ENCODE measurements at places on chromosomes 7 and 10. TPM values are rescaled to one million over a fixed set of nuclear protein-coding genes. Genes with fewer than 3 reads are reported as not detected.
A peak's percentile ranks its signal among the peaks of the same experiment; 100 is the strongest.

SPDYE5 gene
- not detected for total RNA-seq

FBXL13 gene
- 0.75 TPM for total RNA-seq

DNA sequence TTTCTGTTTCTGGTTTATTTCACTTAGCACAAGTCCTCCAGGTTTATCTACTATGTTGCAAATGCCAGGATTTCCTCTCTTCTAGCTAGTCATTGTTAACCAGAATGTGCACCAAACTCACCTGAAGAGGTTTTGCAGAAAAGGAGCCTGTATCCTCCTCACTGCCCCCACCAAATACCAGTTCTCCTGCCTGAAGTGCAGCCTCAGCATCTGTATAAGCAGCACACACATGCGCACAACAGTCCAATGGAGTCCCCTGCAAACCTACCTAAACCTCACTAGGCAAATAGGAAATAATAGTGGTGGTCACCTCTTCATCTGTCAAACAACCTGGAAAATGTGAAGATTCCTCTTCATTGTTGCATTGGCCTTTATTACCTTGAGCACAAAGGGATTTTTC is 237.8 kb downstream of the PAXIP1 start:
- no peaks in the 10 kb centered on the region for H3K4me1 ChIP-seq
- no peak overlapping the region for H3K27ac ChIP-seq
- DNase-seq, result no peak
- no peak overlapping the region for H3K4me3 ChIP-seq
- H3K27me3 ChIP-seq, result no peaks in the 10 kb centered on the region

SLC13A4 gene
- 0.21 TPM for total RNA-seq

DNA sequence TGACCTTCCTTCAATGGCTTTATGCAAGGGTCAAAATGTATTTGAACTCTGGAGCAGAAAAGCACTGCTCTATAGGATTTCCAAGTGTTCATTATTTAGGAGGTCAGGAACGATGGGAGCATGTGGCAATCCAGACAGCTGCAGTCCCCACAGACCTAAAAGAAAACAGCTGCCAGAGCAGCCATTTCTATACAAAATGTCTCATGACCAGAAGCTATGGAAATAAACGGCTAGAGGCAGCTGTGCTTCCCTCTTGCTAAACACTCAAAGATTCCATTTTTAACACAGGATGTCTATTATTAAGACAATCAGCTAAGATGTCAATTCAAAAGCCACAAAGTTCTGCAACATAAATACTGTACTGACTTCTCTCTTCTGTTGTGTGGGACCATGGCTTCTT is 879.1 kb upstream of the C7orf33 start:
- no peak for DNase-seq
- no peak overlapping the region for H3K4me3 ChIP-seq
- H3K36me3 ChIP-seq, result no peaks in the 10 kb centered on the region
- H3K4me1 ChIP-seq, result no peaks in the 10 kb centered on the region
- H3K27me3 ChIP-seq, result no peaks in the 10 kb centered on the region

- no peaks in the 10 kb centered on the region for H3K27me3 ChIP-seq
- no peaks in the 10 kb centered on the region for H3K36me3 ChIP-seq
- no peak for DNase-seq
These were observed 54.5 kb downstream of the MACC1 start for GRCh38 chr7:20162665-20163064.

DNA sequence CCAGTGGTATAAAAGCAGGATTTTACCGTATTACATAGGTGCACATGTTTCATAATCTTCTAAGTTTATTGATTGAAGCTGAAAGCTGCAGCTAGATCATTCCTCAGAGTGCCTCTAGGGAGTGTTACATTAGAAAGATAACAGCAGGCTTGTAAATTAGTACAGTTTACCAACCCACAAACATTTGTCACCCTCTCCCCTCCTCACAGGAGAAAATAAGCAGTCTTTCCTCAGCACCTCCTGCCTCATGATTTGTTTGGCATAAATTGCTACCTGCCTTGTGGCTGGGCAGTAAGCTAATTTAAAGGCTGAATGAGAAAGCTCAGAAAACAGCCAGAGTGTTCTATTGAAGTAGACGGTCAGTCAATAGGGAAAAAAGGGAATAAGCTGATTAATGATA is 74.2 kb downstream of the NXPH1 start:
- no peaks in the 10 kb centered on the region for H3K36me3 ChIP-seq
- no peak for DNase-seq
- no peaks in the 10 kb centered on the region for H3K27me3 ChIP-seq
- H3K4me3 ChIP-seq, result no peak overlapping the region
- H3K4me1 ChIP-seq, result no peaks in the 10 kb centered on the region

POU6F2 gene
- not detected for total RNA-seq

DNA sequence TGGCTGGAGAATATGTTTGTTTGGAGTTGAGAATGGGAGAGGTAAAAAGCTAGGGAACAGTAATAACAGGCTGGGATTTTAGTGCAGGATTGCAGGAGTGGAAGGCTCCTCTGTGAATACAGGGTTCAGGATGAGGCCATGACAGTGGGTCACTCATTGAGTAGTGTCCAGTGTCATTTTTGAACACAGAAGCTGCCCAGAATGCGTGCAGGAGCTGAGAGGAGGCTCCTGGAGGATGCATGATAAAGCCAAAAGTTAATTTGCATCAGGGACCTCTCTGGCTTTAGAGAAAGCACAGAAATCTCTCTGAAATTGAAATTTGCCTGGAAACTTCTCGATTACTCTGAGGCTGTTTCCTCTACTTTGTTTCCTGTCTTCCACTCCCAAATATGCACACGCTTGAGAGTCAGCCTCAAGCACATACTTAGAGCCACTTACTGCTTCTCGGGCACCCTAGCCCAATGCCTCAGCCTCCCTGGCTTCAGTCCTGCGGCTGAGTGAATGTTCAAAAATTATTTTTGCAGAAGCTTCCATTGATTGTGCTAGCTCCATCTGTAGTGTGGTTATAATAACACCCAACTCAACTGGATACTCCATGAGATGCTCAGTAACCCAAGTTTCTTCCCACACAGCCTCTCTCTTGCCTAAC is 1.8 kb upstream of the GALNT17 start:
- no peak overlapping the region for H3K4me3 ChIP-seq
- no peak for DNase-seq
- H3K4me1 ChIP-seq, result peaks cover 3% of the 10 kb centered on the region
- H3K36me3 ChIP-seq, result no peaks in the 10 kb centered on the region
- no peaks in the 10 kb centered on the region for H3K27me3 ChIP-seq

ATE1 gene
- 6.9 TPM for total RNA-seq

DNA sequence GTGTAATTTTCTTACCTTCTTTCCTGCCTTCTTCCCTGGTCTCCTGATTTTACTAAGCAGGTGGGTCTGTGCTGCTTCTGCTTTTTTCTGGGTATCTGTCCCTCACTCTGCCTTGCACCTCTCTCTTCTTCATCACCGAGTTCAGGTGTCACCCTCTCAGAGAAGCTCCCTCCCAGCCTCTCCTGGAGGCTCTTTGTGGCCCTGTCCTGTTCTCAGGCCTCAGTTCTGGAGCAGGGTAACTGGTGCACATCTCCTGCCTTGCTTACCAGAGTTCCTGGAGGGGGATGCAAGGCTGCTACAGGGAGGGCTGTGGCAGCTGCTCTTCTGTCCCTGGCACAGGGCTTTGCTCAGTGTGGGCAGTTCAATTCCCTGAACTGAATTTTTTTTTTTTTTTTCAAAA is 66.1 kb downstream of the RBM33 start:
- no peak overlapping the region for H3K27ac ChIP-seq
- H3K36me3 ChIP-seq, result peaks cover 84% of the 10 kb centered on the region
- H3K4me3 ChIP-seq, result no peak overlapping the region

INHBA gene
- total RNA-seq, result 41.5 TPM

- H3K4me1 ChIP-seq, result peaks cover 26% of the 10 kb centered on the region
- H3K4me3 ChIP-seq, result no peak overlapping the region
- H3K27ac ChIP-seq, result peak overlapping the region; percentile 42
- peaks cover 12% of the 10 kb centered on the region for H3K36me3 ChIP-seq
These were observed 32.3 kb downstream of the PPP2R2D start for GRCh38 chr10:131933016-131933695.

NME8 gene
- 0.96 TPM for total RNA-seq

All from ascending aorta (tissue), 2 donors.